ENCODE measurements at places on chromosomes 7 and 10.

GRCh38 chr7:98990356-98990755 lies 112.0 kb downstream of the TRRAP start:
- DNase-seq = no peak

- no peak for DNase-seq
Observed at GRCh38 chr7:135690566-135690965, 28.3 kb downstream of the STMP1 start.

DNA sequence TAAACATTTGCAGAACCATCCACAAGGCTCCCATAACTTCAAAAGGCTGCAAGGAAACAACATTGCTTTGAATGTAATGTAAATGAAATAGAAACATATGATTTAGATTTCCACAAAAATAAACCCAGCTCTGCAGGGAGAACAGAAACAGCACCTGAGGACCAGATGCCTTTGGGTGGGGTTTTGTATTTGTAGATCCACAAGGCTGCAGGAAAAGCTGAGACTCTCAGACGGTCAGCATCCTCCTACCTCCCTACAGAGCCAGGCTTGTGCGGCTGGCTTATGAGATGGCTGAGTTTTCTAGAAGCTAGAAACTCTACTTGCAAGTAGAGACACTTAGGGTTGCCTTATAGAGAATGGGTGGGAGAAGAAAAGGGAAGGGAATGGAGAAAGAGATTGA lies 49.8 kb downstream of the FAM107B start:
- no peak for DNase-seq

DNA sequence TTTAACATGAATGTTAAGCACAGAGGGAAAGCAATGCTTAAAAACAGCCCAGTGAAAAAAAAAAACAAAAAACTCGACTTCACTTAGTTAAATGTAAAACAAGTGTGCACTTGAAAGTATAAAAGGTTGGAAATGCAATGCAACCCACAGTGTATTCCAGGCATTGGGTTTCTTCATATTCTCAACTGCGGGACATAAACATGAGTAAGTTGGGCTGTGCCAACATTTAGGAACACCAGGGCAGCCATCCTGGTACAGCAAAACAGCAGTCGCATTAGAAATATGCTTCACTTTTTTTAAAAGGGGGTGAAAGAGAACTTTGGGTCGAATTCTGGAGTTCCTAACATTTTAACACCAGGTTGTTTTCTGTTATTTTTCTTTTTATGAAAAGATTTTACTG lies 937 bp downstream of the STEAP1 start:
- DNase-seq = no peak

GRCh38 chr7:116699722-116700120 lies 27.7 kb downstream of the MET start:
- no peak for DNase-seq

GRCh38 chr10:94013331-94013760 lies 19.6 kb downstream of the PLCE1 start:
- DNase-seq = no peak

DNA sequence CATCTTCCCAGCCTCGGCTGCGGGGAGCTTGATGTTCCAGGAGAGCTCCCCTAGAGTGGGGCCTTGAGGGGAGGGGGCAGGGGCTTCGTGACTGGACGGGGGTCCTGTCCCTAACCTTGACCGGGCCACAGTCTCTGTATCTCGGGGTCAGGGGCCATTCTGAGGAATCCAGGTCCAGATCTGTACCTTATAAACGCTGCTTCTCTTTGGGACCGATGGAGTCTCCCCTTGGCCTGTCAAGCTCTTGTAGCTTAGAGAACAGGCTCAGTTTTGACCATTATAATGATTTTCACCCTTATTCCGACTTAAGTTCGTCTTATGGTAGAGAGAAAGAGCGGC lies 831 bp downstream of the ZKSCAN5 start:
- DNase-seq = no peak

- DNase-seq = peak; percentile 33
Observed at GRCh38 chr10:6108631-6109443, 20.0 kb downstream of the RBM17 start.

DNA sequence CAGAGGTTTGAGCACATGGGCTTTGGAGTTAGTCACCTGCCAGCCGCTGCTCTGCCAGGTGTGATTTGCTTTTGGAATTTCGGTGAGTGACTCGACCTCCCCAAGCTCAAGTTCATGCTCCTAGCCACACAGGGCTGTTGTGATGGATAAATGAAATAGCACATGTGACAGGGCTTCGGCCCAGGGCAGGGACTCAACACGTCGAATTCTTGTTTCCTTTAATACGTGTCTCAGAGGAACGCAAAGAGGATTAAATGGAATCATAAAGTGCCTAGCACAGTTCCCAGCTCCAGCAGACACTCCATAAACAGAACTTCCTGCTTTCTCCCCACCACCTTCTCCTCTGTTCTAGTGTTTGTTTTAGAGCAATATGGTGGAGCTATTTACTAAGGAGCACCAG lies 88.3 kb upstream of the CHST15 start:
- no peak for DNase-seq

DNA sequence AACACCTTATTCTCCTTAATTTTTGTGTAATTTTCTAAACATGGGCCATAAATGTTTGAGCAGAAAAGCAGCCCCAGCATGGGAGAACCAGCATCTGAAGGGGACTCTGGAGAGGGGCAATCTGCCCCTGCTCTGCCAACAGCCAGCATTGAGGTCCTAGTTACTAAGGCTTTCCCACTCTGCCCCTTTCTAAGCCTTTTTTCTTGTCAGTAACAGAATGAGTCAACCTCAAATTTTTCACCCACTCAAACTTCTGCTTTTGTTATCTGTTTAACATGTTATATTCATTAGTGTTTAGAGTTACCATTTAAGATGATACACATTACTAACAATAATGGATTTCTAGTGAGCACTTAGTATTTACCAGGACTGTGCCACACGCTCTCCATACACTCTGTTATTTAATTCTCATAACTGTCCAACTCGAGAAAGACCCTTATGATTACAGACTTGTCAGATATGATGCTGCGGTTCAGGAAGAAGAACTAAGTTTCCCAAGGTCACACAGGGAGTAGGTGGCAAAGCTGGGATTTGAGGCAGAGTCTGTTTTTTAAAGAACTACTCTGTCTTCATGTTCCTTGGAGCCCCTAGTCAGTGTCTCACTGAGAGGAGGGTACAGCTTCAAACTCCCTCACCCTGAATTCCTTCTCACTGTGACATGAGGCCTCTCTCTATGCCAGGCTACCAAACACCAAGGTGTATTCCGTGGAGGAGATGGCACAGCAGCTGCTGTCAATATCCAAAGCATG lies 19.9 kb upstream of the GPAM start:
- DNase-seq = no peak

DNA sequence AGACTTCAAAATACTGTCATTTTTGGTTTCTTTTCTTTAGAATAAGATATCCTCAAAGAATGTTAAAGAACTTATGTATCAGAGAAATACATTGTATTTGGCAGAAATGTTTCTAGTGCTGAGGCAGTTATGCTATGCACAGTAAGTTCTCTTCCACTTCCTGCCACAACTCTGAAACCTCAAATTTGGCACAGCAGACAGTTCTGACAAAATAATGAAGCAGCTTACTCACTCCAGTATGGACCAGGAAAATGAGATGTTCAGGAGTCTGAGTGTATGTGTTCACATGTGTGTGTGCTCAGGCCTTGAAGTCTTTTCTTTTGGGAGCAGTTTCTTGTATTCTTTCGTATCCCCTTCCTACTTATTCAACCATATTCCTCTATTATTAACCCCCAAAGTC lies 197.0 kb upstream of the AGK start:
- no peak for DNase-seq

GRCh38 chr7:41188163-41189130 lies 514.4 kb downstream of the INHBA start:
- DNase-seq = no peak

DNA sequence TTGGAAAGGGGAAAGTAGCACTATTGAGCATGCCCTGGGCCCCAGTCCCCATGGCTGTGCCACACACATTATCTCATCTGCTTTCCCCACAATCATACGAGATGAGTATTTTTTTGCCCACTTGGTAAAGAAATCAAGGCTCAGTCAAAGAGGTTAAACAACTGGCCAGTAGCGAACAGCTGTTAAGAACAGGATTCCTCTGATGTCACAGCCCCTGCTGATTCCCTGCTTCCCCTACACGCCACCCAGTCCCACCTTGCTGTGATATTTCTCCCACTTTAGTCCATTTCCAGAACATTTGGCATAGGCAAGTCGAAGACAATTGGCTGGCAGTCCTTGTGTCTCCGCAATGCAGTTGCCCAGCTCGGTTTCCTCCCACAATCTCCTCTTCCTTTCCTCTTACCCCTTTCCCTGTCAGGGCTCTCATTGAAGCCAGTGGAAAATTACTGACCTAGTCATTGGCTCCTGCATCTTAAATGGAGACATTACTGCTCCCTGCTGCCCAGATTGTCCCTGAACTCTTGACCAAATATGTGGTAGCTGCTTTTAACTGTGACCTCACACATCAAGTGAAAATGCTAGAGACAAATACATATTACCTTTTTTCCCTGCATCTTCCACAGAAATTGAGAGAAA lies 56.5 kb upstream of the EEPD1 start:
- DNase-seq = no peak

GRCh38 chr10:132164761-132165278 lies 21.9 kb upstream of the DPYSL4 start:
- no peak for DNase-seq

DNA sequence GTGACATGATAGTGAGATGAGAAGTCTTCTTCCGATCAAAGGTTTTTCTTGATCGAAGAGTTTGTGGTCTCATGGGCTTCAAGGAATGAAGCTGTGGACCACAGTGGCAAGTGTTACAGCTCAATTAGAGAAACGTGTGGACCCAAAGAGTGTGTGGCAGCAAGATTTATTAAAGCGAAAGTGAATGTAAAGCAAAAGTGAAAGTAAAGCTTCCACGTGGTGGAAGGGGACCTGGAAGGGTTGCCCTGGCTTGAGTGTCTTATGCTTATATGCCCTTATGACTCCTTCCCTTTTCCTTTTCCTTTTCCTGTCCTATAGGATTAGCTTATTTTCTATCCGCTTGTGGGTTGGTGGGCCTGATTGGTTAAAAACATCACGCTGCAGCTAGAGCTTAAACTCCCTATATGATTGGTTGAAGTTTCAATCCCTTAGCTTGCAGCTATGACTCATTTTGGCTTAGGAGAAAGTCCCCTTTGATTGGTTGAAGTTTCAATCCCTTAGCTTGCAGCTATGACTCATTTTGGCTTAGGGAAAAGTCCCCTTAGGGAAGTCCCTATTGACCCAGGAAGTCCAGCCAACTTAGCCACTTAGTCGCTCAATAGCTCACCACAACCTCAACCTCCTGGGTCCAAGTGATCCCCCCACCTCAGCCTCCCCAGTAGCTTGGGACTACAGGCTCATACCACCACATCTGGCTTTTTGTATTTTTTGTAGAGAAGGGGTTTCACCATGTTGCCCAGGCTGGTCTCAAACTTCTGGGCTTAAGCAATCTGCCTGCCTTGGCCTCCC lies 34.7 kb downstream of the MRPS24 start:
- DNase-seq = peak; percentile 93

DNA sequence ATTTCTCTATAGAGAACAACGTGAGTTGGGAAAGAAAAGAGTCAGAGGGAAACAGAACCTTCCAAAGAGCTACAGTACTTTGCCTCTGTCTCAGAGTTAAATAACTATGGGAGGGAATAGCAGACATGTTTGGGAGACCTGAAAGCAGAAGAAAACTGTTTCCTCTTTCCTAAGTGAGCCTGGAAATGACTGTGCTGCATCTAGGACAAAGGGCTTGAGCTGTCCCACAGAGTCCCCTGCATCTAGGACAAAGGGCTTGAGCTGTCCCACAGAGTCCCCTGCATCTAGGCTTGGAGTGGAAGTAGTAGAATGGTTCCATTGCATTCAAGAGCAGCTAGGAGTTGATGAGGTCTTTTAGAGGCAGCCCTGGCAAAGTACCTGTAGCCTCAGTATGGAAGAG lies 149.7 kb downstream of the DKK1 start:
- no peak for DNase-seq

DNA sequence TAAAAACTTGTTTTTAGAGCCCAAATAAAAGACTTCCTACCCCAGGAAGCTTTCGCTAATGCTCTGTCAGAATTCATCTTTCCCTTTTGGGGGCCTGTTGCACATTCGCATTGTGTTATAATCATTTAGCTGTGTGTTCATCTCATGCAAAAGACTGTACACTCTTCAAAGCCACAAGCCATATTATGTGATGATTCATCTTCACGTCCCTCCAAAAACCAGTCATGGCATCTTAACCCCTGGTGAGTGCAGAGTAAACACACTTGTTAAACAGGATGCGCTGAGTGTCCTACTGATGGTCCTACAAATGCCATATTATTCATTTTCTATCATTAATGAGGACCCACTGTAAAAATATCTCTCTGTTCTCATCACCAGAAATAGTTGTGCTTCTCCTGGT lies 235.4 kb downstream of the KIAA1217 start:
- DNase-seq = no peak

GRCh38 chr10:104766341-104766740 lies 125.3 kb downstream of the SORCS3 start:
- no peak for DNase-seq

DNA sequence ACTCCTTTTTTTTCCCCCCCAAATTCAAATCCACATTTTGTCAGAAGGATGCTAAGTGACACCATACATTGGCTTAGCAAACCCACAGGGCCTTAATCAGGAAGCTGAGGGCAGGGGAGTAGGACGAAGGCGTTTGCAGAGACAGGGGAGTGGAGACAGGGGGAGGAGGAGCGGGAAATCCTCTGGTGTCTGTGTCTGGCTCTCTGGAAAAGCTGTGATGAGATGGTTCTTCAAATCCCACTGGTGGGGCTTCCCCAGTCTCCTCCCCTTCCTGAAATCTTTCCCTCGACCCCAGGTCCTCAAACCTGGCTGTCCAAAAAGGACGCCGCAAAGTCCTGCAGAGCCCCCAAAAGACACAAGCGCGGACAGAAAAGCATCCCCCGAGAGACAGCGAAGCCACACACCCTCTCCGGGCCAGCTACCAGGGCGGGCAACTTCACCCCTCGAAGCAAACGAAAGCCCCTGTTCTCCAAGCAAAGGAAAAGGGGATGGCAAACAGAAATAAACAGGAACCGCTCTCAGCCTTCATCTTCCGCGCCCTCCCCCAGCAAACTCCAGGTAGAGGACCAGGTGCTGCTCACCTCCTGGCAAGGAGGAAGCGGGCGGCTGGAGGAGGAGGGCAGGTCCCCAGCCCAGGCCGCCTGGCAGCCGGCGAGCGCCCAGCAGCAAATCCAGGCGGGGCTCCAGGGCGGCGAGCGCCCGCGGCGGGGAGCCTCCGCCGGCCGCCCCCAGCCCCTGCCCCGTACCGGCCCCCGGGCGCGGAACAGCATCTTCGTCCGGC lies 520 bp downstream of the ELAPOR2 start:
- DNase-seq = no peak

DNA sequence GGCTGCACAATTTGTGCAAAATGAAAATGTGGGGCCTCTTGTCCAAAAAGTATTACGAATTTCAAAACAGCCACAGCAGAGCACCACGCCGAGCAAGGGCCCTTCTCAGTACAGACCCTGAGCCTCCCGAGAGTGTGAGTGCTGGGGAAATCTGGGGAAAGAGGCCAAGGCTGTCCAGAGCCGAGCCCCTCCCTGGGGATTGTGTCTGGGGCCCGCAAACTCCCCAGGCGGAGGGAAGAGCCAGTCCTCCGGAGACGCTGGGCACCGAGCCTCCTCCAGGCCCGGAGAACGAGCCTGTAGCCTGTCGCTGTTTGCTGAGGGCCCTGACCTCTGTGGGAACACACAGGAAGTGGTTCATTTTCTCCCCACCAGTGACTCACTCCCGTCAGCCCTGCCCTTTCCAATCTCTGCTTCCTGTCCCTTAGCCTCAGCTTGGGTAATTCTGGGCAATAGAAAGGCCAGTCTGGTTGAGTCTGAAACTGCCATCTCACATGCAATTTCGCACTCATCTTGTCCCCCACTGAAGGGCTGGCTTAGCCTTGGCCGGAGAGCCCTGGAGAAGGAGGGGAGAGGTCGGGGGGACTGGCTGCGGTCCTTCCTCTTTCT lies 19.5 kb upstream of the GNA12 start:
- peak; percentile 98 for DNase-seq
